ENCODE measurements at places on chromosomes 11 and 22.

- DNase-seq: no peak
These were observed 130.5 kb upstream of the C11orf58 start for GRCh38 chr11:16607675-16608644.

- DNase-seq: peak; percentile 39
These were observed 658 bp upstream of the ARFGAP2 start for GRCh38 chr11:47177229-47177845.

DNA sequence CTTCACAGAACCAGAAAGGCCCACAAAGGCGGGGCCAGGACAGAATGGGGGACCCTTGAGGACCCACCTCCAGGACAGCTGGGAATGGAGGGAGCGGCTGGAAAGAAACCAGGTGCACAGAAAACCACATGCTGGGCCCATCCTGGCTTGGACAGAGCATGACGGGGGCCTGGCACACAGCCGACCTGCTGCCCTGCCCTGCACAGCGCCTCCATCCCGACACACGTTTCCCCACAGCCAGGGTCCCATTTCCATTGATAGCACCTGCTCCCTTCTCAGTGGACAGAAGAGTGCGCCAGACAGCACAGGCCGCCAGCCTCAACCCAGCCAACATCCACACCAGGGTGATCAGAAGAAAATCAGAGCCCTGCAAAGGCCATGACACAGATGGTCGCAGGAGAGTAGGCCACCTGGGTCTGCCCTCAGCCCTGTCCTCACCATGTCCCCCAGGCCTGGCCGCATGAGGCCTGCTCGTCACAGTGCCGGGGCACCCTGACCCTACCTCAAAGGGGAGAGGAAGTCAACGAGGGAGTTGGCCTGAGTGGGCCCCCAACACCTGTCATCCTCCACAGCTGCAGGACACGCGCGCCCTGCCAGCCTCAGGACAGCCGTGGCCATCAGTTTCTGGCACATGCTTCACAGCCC lies 28.1 kb downstream of the BRD1 start:
- no peak for DNase-seq

- DNase-seq: no peak
These were observed 202.4 kb downstream of the BARX2 start for GRCh38 chr11:129578006-129578405.

GRCh38 chr11:12889243-12889642 lies 119.9 kb upstream of the RASSF10 start:
- no peak for DNase-seq

DNA sequence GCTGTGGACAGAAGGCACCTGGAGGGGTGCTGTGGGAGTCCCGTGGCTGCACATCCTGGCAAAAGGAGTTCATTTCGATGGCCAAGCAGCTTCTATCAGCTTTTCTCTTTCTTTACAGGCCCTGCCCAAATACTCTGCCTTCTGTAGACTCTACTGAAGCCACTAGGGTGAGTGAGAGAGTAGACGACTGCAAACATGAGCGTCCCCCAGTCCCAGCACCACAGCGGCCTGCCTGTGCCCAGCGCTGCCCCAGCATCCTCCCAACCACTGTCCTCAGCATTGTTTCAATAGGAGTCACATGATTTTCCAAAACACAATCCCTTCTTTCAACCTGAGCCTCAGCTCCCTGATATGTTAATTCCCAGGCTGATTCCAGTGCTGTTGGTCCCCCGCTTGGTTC lies 110.0 kb downstream of the KIRREL3 start:
- no peak for DNase-seq
